ENCODE measurements at places on chromosomes 5 and 9.

DNA sequence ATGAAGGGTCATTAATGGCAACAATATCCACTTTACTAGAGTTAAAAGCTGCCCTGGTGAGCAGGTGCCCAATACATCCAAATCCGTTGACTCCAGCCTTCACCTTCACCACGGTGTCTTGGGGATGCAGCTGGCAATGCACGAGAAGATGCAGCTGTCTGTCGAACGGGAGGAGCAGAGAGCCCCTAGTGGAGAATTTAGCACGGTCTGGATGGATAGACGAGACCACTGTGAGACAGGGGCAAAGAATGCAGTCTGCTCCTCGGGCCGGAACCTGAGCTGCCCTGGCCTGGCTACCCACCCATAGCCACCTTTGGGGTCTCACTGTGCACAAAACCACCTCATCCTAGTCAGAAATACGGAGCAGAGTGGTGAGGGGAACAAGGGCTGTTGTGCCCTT lies 35.1 kb downstream of the ADRA1B start:
- DNase-seq, result no peak

- no peak for DNase-seq
Observed at GRCh38 chr5:158751961-158752655, 347.6 kb downstream of the EBF1 start.

- DNase-seq, result no peak
Observed at GRCh38 chr9:26260238-26260637, 582.0 kb upstream of the TUSC1 start.

DNA sequence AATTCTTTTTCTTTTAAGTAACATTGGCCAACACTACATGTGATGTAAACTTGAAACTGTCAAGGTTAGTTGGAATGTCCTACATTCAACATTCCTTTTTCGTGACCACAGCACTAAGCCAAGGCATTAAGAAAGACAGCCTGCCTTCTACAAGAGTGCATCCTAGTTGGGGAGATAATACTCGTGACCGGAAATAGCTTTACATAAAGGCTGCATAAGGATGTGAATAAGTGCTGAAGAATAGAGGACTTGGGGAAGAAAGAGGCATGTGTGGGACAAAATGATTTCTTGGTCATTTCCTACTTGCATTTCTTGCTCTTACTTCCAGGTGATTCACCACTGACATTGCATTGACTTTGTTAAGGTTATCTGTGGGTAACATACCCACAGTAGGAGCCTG lies 282.0 kb downstream of the DMRT2 start:
- no peak for DNase-seq

DNA sequence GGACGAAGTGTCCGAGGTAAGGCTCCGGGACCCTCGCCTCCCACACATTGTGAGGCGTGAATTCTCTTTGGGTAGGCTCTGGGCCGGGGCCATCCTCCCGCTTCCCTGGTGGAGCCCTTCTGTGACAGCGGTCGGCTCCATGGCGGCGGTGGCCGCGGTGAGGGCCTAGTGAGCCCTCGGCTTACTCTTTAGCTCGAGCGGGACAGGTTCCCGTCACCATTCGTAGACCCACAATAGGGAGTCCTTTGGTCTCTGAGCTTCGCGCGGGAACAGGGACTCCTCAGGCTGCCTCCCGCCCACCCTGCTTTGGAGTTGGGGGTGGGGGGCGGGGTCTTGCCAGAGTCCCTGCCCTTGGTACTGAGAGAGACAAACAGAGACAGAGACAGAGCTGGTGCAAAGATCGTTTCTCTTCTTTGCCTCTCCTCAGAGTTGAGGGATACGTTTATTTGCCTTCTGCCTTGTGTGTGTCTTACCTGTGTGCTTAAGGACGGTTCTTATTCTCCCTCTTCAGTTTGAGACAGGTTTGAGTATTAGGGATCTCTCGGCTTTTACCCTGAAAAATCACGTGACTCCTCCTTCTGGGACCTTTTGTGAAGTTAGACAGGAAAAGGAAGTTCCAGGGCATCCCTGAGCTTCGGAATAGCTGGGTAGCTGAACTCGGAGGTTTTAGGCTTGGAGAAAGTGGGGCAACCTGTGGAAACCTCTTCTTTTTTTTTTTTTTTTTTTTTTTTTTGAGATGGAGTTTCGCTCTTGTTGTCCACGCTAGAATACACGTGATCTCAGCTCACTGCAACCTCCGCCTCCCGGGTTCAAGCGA lies 833 bp downstream of the ANKHD1 start:
- peak; percentile 72 for DNase-seq

- no peak for DNase-seq
Observed at GRCh38 chr5:154503698-154504039, 25.6 kb upstream of the HAND1 start.

DNA sequence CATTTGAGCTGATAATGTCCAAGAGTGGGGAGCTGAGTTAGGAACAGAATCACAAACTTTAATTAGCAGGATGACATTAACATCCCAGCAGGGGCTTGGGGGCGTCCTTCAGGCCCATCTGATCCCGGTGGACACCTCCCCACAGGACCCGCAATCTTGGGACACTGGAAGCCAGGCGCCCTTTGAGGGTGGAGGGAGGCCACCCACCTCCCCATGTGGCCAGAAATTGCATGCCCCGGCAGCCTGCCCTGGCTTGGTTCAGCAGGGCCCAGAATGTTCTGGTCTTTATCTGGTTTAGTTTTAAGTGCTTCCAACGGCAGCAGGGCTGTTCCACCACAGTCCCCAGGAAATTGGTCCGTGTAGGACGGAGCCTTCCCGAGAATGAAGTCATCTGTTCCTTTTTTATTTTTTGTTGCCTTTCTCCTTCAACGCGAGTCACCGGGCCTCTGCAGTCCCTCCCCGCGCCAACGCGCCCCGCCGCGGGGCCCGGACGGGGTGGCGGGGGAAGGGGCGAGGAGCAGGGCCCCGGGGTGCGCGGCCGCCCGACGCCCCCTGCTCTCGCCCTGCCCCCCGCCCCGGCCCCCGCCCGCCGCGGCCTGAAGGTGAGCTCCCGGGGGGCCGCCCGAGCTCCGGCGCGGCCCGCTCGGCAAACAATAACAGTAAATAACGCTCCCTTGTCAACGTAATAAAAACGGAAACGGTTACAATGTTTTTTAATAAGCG lies 207.9 kb downstream of the C9orf50 start:
- DNase-seq, result no peak

DNA sequence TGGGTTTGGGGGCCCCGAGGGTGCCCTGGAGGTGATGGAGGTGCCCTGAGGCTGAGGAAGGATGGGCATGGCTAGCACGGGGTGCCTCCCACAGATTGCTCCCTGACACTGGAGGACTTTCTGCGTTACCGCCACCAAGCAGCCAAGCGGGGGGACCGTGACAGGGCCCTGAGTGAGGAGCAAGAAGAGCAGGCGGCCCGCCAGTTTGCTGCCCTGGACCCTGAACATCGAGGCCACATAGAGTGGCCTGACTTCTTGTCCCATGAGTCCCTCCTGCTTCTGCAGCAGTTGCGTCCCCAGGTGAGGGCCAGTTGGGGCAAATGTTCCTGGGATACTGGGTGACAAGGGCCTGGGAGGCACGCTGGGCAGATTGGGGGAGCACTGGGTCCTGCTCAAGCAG lies 13.1 kb upstream of the DNAJB5 start:
- no peak for DNase-seq

GRCh38 chr5:135814316-135814715 lies 20.1 kb upstream of the SLC25A48 start:
- DNase-seq, result no peak

- DNase-seq, result no peak
Observed at GRCh38 chr5:89309268-89309667, 426.3 kb upstream of the MEF2C start.

GRCh38 chr5:135511761-135512575 lies 23.8 kb downstream of the NEUROG1 start:
- no peak for DNase-seq

GRCh38 chr9:36041506-36041905 lies 4.8 kb downstream of the RECK start:
- DNase-seq, result no peak

DNA sequence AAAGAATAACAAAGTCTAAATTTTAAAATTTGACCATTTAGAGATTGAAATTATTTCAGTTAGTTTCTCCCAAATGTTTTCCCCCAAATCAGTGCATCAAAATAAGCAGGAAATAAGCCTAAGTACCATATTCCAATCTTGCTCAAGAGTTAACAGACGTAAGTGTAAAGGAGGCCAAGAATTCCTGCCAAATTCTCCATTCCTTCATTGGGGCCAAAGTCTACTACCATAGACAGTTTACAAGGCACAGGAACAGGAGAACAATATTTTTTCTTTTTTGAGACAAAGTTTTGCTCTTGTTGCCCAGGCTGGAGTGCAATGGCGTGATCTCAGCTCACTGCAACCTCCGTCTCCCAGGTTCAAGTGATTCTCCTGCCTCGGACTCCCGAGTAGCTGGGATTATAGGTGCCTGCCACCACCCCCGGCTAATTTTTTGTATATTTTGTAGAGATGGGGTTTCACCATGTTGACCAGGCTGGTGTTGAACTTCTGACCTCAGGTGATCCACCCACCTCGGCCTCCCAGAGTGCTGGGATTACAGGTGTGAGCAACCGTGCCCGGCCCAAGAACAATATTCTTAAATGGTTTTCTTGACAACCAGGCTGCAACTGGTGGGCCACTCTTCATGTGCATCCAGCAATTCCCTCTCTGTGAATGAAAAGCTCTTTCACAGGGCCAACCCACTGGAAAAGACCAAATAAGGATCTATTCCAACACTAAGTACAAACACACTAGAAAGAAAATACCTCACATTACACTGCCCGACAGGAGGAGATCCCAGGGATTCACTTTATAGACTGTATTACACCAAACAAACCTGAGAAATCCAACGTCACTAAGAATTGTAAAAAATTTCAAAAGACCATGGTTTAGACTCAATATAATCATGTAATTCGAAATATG lies 127.7 kb downstream of the MAPKAP1 start:
- no peak for DNase-seq

DNA sequence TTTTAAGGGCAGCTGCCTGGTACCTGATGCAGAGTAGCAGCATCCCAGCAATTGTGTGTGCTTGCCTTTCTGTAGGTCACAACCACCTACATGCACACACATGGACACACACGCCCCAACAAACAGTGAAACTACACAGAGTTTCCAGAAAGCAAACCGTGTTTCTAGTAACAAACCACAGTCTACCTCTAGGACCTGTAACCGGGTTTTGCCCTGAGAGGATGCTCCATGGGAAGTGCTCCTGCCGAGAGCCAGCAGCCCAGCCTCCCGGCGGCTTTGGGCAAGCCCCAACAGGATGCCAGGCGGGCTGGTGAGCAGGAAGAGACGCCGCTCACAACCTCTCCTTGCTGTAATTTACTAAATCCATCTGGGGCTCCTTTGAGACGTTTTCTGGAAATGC lies 4.1 kb upstream of the TCF7 start:
- no peak for DNase-seq

GRCh38 chr9:90508940-90509339 lies 133.7 kb downstream of the DIRAS2 start:
- no peak for DNase-seq

Data from type B pancreatic cell (in vitro differentiated cells).